Activated T-cell treated with anti-CD3 and anti-CD28 coated beads for 24 hours (primary cell): ENCODE measurements at places on chromosomes 11 and 22.

GRCh38 chr11:56911312-56911711 lies 77.4 kb upstream of the OR5AK2 start:
- DNase-seq: no peak

GRCh38 chr11:78504708-78505107 lies 70.0 kb downstream of the NARS2 start:
- DNase-seq: no peak

GRCh38 chr22:37118083-37118482 lies 8.6 kb upstream of the TMPRSS6 start:
- no peak for DNase-seq

- DNase-seq: no peak
These were observed 420.9 kb downstream of the METTL15 start for GRCh38 chr11:28529046-28529445.

- DNase-seq: no peak
These were observed 212.4 kb upstream of the SYN3 start for GRCh38 chr22:33270596-33270995.

DNA sequence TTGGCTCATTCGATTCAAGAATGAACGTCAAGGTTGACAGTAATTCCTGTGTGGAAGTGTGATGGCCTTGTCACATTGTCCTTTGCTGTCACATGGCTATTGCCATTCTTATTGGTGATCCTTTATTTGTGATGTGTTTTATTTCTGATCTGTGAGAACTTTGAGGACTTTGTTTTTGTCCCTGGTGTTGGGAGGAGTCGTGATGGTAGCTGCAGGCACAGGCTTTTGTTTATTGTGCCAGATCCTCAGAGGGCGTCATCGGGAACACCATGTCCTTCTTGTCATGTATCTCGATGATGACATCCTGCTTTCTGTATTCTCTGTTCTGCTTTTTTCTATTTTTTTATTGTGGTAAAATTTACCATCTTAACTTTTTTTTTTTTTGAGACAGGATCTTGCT lies 5.6 kb downstream of the PICK1 start:
- DNase-seq: no peak

DNA sequence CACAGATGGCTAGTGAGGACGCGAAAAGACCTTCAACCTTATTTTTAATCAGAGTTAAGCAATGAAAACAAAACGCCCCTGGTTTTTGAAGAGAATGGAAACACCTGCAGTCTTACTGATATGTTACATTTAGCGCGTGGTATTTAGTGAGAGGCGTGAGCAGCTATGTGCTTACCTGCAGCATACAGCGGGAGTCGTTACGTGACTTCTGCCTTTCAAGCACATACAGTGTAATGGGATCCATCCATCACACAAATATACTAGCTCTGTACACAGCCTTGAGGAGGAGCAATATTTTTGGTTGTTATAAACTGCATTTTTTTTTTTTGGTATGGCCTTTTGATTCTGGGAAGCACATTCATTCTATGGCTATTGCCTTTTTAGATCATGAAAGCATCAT lies 5.5 kb downstream of the KRTAP5-2 start:
- DNase-seq: no peak

DNA sequence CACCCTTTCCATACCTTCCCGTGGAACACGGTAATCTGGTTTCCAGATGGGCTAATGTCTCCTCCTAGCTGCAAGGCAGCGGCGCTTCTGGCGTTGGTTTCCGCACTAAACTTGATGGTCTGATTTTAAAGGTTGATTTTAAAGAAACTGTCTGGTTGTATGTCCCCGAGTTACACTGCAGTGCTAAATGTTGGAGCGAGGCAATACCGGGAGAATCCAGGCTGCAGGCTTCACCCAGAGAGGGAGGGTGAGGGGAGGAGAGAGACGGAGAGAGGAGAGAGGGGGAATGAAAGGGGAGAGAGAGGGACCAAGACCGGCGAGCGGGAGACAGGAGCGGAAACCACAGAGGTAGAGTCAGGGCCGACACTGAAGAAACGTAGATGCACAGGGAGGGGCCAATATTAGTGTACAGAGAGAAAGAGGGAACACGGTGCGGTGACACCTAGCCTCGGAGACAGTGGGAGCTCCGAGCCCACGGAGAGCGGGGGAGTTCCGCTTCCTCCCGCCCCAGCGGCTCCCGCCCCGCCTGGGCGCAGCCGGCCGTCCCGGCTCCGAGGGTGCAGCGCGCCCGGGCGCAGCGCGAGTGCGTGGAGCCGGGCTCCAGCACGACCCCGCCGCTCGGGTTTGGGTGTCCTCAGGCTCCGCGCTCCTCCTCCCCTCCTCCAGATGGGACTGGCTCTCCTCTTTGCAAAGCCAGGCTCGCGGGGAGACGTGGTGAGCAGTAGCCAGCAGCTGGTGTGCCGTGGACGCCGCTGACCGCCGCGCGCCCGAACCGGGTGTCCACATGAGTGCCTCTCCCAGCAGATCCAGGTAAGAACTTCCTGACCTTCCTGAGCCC lies 71.9 kb upstream of the GRAMD1B start:
- DNase-seq: no peak

- no peak for DNase-seq
These were observed 9.2 kb upstream of the PARVG start for GRCh38 chr22:44171561-44171960.

- DNase-seq: no peak
These were observed 635.4 kb downstream of the BRD1 start for GRCh38 chr22:49192180-49192856.

DNA sequence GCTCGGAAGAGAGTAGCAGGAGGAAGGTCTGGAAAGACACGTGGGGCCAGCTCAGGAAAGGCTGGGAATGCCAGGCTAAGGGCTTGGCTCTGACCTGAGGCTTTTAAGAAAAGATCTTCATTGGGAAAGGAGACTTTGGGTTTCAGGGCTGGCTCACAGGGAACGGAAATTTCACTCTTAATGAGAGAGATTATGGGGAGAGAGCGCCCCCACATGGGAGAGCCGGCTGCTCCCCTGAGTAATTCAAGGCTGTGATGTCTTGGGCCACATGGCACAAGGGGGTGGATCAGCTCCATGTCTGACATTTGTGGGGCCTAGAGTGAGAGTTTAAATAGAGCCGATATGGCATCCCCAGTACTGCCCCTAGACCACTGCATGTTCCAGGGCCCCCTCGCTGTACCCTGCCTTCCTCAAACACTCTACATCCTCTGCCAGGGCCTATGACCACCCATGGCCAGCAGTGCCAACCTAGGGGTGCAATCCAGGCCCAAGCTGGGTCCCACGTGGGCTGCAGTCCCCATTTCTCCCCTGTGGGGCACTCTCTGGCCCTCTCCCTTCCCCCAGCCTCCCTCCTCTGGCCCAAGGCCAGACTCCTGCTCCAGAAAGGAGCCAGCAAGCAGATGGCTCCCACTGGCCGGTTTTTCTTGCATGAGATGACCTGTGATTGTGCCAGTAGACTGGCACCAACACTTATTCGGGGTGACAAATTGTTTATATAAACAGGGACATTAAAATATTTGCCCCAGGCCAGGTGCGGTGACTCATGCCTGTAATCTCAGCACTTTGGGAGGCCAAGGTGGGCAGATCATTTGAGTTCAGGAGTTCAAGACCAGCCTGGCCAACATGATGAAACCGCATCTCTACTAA lies 75.2 kb downstream of the ISX start:
- DNase-seq: no peak

DNA sequence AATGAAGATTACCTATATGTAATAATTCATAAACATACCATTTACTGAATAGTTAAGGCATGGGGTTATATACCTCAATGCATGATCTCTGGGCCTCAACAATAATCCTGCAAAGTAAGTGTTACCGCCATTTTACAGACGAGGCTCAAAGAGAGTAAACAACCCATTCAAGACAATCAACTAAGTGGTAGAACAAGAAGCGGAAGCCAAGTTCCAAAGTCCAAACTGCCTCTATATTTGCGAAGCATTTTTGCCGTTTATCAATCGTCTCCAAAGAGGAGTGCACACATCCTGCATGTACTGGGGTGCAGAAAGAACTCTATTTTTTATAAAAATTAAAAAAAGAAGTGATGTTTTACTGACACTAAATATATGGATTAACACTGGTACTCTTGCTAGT lies 27.5 kb upstream of the P4HA3 start:
- DNase-seq: no peak

- no peak for DNase-seq
These were observed 111.0 kb downstream of the RAB38 start for GRCh38 chr11:88064097-88064705.

DNA sequence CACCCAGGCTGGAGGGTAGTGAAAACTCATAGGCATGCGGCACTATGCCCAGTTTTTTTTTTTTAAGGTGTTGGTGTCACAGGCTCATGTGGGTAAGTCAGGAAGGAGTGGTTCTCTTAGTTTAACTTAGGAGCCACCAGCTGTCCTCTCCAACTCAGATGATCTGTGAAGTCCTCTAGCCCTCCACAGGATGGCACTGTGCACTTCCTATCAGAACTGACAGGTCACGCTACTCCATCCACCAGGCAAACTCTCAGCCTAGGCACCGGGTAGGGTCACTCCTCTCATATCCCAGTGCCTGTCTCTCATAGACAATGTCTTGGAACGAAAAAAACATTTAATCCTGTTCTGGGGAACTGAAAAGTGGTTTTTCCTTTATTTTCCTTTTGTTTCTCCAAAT lies 16.5 kb downstream of the NAP1L4 start:
- no peak for DNase-seq

- no peak for DNase-seq
These were observed 39.7 kb downstream of the DKK3 start for GRCh38 chr11:11968511-11969280.

DNA sequence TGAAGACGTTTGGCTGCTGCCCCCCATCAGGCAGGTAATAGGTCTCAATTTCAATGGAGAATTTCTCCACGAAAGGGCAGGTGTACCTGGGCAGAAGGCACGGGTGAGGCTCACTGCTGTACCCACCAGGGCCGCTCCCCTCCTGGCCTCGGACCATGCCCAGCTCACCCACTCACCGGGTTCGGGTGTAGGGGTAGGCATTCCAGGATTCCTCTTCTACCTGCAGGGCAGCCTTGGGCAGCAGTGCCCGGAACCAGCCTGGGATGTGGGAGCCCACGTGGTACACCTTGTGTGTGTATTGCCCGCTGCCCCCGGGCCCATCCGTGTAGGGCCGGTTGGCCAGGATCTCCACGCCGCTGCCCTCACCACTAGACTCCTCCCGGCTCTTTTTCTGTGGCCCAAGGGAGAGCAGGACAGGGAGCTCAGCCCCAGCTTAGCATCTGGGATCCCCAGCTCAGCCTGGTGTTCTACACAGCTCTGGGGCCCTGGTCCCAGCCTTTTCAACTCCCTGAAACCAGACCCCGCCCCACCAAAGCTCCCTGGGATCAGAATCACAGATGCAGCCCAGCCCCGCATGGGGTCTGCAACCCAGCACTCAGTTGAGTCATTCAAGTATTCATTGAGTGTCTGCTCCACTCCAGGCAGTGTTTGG lies 2.7 kb downstream of the PITPNM1 start:
- no peak for DNase-seq
